CD4-positive, alpha-beta T cell treated with Interleukin-17A for 4 hours (primary cell): ENCODE measurements at places on chromosomes 16 and 17.
A peak's percentile ranks its signal among the peaks of the same experiment; 100 is the strongest.

DNA sequence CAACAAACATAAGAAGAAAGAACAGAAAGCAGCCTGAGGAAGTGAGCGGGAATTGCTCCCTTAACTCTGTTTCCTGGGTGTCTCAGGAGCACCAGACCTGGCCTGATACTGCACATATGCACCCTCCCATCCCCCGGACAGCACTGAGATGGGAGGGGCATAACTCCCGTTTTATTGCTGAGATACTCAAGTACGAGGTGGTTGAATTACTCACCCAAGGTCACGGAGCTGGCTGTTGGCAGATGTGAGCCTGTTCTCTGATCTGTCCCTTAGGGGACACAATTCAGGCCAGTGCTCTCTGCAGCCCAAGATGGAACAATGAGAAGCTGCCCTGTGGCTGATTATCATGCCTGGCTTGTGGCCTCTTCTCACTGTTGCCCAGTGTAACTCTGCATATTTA, 9.1 kb upstream of the MED9 start:
- no peak for DNase-seq

GRCh38 chr16:88423448-88423850, 29.6 kb upstream of the ZFPM1 start:
- DNase-seq = no peak

DNA sequence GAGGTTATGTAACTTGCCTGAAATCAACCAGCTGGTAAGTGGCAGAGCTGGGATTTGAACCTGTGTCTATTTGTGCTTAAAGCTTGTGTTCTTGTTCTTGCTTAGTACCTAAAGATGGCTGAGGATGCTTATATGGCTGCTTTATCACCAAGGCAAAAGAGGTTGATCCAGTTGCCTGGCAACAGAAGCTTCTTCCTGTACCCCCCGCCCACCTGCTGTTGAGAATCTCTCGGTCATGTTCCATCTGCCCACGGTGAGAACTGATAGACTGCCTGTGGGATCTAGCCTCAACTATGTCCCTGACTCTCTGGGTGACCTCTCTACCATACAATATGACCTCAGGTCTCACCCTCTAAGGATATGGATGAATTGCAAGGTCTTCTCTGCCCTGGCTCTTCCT, 60.7 kb downstream of the ABCC6 start:
- DNase-seq = no peak

GRCh38 chr17:45733781-45734180, 50.3 kb upstream of the CRHR1 start:
- no peak for DNase-seq

DNA sequence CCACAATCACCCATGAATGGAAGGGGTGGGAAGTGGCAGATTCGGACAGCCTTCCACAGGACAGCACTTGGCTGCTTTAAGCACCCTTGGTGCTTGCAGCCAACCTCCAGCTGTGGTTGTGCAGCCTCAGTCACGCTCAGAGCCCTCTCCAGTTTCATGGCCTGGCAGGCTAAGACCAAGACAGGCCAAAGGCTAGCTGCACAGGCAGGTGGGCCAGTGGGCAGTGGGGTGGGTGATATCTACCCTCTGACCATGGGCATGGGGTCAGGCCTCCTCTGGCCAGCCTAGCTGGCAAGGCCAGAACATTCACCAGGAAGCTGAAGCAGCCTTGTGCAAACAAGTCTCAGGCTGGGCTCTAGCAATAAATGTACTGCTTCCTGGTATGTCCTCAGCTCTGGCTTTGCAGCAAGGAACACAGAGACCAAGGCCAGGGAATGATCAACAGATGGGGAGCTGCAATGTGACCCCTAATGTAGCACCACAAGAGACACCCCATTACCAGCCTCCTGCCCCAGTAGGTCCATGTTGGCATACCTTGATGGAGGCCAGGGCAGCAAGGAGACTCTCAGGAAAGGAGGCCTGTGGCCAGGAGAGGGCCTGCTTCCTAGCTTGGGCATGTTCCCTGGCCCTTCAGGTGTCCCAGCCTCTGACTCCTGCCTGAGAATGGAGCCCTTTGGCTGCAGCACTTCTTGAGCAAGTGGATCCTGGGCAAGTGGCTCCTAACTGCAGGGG, 20.9 kb downstream of the HSD11B2 start:
- no peak for DNase-seq

DNA sequence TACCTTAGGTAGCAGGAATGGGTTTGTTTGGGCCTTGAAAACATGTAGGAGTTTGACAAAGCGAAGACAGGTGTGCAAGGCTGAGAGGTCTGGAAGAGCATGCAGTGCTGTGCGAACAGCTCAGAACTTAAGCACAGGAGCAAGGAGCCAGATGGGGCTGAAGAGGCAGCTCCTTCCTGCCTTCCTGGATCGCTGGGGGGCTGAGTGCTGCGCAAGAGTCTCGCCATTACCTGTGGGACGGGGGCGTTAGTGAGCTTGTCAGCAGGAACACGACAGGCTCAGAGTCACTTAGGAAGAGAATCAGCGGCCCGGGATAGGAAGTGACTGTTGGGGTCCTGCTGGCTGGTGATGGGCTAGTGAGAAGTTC, 464 bp upstream of the MRM1 start:
- DNase-seq = no peak

GRCh38 chr16:67917140-67917851, 14.4 kb downstream of the CTRL start:
- no peak for DNase-seq

GRCh38 chr16:47204736-47205504, 61.2 kb upstream of the NETO2 start:
- DNase-seq = no peak

DNA sequence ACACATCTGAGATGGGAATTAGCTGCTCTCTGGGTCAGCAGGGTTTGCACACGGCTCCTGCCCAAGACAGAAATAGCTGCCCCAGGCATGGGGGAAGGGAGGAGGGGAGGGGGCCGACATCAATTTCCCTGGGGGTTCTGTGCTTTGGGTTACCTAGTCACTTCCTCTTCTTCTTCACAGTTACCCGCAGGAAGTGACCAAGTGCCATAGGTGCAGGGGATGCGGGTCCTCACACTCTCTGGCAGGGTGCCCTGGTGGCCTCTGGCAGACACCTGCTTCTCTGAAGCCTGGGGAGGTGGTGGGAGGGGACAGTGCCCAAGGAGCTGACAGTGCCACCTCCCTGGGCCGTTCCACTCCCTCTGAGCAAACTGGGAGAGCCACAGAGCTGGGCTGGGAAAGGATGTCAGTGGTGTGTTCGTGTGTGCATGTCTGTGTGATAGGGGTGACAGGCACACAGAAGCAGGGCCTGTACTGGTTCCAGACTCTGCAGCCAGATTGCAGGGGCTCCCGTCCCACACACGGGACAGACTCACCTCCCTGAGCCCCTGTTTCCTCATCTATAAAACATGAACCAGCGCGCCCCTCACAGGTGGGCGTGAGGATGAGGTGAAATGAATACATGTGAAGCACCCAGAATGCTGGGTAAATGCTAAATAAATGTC, 18.2 kb downstream of the SCN4A start:
- peak; percentile 60 for DNase-seq

DNA sequence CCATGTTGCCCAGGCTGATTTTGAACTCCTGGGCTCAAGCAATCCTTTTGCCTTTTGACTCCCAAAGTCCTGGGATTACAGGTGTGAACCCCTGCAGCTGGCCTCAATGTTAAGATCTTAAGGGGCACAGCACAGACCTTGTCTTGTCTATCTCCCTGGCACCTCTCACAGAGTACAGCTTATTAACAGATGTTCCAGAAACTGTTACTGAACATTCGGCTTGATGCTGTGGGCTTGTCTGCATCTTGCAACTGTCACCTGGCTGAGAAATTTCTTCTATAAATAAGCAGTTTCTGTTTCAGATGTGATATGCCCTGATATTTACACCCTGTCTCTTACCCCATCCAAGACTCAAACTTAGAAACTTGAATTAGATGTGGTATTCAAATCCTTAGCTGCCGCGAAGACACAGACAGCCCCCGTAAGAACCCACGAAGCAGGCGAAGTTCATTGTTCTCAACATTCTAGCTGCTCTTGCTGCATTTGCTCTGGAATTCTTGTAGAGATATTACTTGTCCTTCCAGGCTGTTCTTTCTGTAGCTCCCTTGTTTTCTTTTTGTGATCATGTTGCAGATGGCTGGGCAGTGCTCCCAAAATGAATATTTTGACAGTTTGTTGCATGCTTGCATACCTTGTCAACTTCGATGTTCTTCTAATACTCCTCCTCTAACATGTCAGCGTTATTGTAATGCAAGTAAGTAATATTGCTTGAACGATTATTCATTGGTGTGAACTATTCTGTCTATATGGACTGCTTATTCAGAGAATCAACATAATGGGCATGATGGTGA, at the start of gene TNFRSF17:
Gene TNFRSF17, plus strand, starts transcription at position 450 of the 791 bp plus-strand sequence. Its CDS starts 115 bp downstream, at position 565.
- no peak for DNase-seq

DNA sequence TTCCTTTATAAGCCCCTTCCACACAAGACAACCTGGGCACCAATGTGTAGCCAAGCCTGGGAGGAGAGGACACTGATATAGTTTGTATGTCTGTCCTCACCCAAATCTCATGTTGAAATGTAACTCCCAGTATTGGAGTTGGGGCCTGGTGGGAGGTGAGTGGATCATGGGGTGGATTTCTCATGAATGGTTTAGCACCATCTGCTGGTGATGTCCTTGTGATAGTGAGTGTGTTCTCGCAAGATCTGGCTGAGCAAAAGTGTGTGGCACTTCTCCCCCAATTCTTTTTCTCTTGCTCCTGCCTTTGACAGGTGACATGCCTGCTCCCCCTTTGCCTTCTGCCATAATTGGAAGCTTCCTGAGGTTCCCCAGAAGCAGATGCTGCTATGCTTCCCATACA, 135.8 kb downstream of the USP31 start:
- no peak for DNase-seq

GRCh38 chr16:66324815-66325515, 41.5 kb upstream of the CDH5 start:
- DNase-seq = no peak

- no peak for DNase-seq
Measured at GRCh38 chr17:9802697-9803096, 11.3 kb upstream of the DHRS7C start.
